Fibroblast of skin of left quadriceps (primary cell): ENCODE measurements at places on chromosomes 4 and X.

DNA sequence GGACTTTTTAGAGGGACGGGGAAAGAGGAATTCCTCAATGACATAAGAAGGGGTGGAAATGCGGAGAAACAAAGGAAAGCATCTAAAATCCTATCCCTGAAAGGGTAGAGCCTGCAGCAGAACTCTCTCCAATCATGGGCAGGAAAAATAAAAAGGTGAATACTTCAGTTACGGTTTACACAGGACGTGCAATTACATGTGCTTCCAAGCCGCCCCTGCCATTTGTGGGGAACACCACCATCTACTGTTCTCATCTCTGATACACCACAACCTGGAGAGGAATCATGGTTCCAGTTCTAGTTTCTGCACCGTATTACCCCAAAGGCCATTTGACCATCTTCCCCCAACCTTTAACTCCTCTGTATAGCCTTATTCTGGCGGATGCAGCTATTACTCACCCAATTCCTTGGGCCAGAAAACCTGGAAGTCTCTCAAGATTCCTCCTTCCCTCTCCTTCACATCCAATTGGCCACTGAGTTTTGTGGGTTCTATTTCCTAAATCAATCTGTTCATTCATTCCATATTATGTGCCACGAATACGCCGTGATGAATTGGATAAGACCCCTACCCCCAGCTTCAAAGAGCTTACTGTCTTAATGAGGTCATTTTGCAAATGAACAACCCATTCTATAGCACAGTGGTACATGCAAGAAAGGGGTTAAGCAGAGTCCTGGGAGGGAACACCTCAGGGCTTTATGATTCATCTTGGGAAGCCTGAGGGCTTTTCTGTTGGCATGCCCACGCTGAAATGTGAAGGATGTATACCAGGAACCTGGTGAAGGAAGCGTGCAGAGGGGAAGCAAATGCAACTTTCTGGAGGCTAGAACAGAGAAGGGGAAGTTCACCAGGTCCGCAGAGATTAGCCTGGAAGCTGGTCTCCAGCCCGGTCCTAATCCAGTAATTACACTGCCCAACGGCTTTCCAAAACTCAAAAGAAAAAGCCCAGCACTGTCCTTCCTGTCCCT is 1.4 kb upstream of the MSL3 start:
- no peak for DNase-seq

- DNase-seq: no peak
Observed at GRCh38 chrX:65688403-65688871, 21.0 kb downstream of the MSN start.

- no peak for DNase-seq
Observed at GRCh38 chr4:101669138-101669831, 121.2 kb upstream of the BANK1 start.

DNA sequence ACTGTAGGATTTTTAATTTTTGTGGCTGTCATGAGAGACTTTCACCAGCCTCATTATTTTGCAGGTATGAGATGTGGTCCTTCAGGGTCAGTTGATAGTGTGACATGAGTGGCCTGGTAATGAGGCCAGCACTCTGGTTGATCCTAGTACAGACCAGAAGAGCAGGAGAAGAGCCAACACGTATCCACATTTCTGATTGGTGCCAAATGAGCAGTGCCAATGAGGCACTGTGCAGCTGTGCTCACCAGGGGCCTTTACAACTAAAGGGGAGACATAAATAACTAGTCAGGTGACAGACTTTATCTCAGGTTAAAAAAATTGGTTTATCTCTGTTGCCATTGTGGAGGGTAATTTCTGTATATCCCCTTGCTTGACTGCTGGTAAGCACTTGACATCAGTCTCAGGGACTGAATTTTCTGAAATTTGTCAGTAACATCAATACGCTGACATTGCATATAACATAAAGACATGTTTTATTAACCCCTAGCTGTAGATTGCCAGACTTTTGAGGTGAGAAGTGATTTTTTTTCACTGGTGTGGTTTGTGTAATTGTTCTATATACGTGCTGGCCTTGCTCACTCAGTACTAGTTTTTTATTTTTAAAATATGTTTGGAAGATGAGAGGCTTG is 101.2 kb downstream of the AFF1 start:
- DNase-seq: no peak

DNA sequence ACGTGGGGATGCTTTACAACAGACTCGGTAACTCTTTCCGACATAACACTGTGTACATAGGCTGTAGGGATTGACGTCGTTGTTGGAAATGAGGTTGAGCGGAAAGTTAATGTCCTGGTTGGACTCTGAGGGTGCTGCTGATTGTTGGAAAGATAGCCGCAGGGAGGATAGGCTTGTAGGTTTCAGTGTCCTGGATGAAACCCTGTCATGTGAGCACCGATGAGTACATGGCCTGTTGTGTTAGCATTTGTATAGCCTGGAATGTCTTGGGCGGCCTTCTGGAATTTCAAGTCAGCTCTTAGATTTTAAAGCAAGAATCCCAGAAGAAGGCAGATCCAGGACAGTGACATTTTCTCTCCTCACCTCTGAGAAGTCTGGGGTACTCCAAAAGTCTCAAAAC is 63.3 kb downstream of the TBC1D14 start:
- no peak for DNase-seq

DNA sequence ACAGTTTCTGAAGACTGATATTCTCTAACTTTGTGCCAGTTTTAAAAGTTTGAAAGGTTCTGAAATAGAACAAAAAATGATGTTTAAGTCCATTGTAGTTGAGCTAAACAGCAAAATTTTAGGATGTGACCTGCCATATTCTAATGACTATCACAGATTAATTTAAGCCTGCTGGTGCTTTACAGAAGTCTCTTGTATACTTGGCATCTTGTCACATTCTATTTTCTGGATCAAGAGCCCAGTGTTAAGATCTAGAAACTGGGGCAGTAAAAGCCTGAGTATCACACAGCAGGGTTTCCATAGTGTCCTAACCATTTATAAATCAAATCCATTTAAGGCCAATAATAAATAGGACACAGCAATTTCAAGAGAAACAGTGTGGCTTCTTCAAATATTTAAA is 12.4 kb downstream of the FSTL5 start:
- DNase-seq: no peak

DNA sequence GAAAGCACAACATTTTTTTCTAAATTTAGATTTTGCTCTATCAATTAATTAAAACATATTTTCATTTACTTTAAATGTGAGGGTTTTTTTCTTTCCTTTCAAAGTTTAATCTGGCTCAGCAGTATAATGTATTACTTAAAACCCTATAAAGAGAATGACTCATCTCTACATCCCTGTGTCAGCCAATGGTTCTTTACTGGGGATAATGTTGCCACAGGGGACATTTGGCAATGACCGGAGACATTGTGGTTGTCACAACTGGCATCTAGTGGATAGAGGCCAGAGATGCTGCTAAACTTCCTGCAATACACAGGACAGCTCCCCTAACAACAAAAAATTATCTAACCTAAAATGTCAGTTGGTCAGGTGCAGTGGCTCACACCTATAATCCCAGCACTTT is 53.8 kb downstream of the SYNPO2 start:
- no peak for DNase-seq

DNA sequence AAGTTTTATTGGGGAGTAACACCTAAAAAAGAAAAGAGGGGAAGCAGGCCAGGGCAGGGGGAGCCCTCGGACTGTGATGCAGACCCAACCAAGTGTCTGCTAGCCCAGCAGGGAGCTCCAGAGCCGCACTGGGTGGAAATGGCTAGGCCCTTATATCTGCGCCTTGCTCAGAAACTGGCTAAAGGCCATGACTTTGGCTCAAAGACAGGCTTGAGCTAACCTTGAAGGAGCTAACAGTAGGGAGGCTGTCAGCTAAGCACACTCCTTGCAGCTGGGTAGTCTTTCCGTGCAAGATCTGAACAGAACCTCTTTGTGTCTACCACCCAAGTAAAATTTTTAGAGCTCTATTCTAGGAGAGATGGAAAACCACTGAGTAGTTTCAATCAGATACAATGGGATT is 43.0 kb downstream of the SEPSECS start:
- DNase-seq: no peak

GRCh38 chr4:13413729-13414437 is 70.3 kb downstream of the RAB28 start:
- no peak for DNase-seq

GRCh38 chr4:21790438-21791029 is 158.0 kb downstream of the KCNIP4 start:
- DNase-seq: no peak

DNA sequence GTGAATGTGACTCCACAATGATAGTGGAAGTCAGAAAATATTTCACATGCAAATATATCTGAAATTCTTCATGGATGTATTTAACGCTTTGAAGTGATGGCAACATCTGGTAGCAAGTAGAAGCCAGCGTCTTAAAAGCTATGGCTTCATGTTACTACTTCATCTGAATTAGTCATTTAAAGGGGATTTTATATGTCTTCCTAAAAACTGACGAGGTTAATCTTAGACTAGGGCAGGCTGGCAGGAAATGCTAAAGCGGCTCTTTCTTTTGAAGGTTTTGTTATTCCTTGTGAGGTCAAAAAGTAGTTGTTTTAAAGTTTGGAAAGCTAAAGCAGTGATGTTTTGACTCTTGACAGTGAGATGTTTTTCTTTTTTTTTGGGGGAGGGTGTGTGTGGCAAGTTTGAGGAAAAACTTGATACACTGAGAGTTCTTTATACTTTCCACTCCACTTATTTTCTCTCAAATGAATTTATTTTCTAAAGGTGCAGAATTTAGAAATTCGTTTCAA is 22.6 kb downstream of the PLS3 start:
- no peak for DNase-seq

GRCh38 chr4:150695162-150695561 is 113.2 kb downstream of the MAB21L2 start:
- DNase-seq: no peak

DNA sequence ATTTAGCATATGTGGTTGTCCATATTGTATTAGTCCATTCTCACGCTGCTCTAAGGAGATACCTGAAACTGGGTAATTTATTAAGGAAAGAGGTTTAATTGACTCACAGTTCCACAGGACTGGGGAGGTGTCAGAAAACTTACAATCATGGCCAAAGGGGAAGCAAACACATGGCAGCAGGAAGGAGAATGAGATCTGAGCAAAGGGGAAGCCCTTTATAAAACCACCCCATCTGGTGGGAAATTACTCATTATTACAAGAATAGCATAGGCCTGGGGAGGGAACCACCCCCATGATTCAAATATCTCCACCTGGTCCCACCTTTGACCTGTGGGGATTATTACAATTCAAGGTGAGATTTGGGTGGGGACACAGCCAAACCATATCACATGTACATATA is 122.6 kb upstream of the ANK2 start:
- no peak for DNase-seq

DNA sequence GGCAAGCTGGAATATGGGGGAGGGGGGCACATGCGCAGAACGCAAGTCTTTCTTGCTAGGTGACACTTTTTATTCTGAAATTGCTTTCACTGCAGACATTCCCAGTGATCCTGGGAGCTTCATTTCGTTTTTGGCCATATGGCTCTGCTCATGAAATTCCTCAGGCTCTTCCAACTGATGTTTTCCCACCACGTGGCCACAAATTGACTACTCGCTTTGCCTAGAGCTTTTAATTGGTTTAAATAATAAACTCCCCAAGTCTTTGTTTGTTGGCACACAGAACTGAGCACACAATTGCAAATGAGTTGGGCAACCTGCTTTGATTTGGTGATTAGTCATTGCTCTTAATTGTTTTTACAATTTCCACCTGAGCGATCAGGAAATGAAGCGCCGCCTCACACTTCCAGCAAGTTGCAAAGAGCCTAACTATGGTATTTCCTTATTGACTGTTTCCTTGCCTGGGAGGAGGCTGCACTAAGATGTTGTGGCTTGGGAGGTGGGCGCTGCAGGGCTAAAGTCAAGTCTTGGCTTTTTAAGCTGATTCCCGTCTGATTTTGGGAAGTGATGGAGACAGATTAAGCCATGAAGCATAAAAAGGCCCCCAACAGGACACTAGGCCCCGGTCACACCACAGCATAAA is 282.5 kb downstream of the ZIC3 start:
- no peak for DNase-seq

DNA sequence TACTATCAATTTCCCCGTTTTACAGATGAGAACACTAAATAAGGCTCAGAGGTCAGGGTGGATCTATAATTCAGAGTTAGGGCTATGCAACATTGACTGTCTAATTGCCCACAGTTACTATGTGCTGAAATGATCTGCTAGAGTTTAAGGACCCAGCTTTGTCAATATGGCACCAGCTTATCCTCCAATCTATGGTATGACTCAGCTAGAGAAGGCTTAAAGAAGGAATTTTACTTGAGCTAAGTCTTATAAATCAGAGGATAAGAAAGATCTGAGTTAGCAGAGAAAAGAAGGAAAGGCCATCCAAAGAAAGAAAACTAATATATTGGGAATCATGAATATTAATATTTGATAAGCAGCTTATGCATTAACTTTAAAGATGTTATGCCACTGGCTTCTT is 78.1 kb downstream of the ASB9 start:
- DNase-seq: no peak

DNA sequence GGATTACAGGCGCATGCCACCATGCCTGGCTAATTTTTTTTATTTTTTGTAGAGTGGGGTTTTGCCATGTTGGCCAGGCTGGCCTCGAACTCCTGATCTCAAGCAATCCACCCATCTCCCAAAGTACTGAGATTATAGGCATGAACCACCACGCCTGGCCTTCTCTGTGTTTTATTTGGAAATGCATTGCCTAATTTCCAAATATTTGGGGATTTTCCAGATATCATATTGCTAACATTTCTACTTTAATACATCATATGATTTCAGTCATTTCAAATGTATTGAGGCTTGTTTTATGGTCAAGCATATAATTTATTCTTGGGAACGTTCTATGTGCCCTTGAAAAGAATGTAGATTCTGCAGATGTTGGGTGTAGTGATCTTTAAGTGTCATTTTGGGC is 38.8 kb downstream of the FGF2 start:
- DNase-seq: peak; percentile 16

GRCh38 chrX:137565318-137565904 is 516 bp upstream of the ZIC3 start:
- no peak for DNase-seq

DNA sequence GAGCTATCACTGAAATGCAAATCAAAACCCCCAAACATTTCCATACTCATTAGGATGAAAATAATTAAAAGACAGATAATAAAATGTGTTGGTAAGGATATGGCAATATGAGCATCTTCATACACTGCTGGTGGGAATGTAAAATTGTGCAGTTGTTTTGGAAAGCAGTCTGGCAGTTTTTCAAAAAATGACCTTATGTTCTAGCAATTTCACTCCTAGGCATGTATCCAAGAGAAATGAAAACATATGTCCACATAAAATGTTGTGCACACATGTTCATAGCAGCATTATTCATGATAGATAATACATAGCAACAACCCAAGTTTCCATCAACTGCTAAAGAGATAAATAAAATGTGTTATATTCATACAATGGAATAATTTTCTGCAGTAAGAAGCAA is 14.8 kb upstream of the GPRASP2 start:
- DNase-seq: peak; percentile 40

- peak; percentile 92 for DNase-seq
Observed at GRCh38 chr4:55947912-55948725, 626 bp upstream of the CEP135 start.
